Cerebellum (tissue), 4 donors: ENCODE measurements at places on chromosomes 1 and 21. TPM values are rescaled to one million over a fixed set of nuclear protein-coding genes. Genes with fewer than 3 reads are reported as not detected.

ACOT11 gene
- 6.4 TPM for total RNA-seq

- DNase-seq, result no peak
Observed at GRCh38 chr1:2803086-2803930, 1.8 kb upstream of the TTC34 start.

DNA sequence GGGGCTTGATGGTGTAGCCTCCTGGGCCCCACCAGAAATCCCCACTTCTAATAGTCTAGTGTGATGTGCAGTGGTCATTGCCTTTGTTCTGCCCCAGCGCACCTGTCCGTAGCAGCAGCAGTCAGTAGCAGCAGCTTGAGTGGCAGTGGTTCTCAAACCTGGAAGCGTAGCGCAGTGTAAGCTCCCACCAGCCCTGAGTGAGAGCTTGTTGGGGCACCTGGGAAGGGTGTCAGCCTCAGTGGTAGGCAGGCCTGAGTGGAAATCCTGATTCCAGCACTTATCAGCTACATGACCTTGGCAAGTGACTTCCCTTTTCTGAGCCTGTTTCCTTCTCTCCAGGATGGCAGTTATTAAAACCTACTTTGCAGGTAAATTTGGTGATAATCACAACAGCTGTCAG lies 41.6 kb upstream of the EPHA8 start:
- no peak for DNase-seq

GRCh38 chr1:230773396-230774033 lies 26.3 kb downstream of the CAPN9 start:
- no peak for DNase-seq
